Activated CD8-positive, alpha-beta memory T cell treated with anti-CD3 and anti-CD28 coated beads for 1 hour (primary cell): ENCODE measurements at places on chromosomes 2 and 18.

DNA sequence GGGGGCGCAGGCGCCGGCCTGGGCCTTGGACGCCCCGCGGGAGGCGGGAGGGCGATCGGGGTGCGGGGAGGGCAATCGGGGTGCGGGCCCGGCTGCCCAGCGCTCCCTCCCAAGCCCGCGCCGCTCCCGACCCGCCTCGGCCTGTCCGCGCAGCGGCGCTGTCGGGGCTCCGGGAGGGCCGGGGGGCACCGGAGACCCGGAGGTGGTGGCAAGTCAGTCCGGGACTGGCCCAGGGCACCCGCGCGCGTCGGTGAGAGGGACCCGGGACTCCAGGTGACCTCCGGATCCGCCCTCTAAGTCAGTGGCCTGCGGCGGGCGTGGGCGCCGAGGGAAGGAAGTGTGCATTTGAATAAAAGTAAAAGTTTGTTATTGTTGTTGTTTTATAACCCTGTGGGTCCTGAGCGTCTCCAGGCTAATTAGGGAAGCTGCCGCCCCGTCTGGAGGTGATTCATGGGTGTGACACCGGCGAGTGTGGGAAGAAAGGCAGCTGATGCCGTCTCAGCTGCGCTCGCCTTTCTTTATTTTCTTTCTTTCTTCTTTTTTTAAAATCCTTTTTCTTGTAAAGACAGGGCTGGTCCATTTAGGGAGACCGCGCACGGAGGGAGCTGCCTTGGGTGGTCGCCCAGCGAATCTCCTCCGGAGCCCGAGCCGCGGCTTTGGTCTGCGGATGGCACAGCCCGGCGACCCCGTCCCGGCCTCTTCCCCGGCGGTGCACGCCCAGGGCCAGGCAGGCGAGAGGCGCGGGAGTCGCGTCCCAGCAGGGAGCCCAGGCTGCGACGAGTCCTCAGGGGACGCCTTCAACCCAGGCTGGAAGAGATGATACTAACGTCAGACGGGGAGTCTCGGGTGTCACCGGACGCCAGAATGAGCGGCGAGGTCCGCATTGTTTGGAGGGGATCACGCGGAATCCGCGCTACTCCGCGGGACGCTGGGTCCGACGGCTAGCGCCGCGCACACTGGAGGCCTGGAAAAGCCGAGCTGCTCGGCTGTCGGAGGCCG, 627 bp upstream of the CRACDL start:
- no peak for DNase-seq

DNA sequence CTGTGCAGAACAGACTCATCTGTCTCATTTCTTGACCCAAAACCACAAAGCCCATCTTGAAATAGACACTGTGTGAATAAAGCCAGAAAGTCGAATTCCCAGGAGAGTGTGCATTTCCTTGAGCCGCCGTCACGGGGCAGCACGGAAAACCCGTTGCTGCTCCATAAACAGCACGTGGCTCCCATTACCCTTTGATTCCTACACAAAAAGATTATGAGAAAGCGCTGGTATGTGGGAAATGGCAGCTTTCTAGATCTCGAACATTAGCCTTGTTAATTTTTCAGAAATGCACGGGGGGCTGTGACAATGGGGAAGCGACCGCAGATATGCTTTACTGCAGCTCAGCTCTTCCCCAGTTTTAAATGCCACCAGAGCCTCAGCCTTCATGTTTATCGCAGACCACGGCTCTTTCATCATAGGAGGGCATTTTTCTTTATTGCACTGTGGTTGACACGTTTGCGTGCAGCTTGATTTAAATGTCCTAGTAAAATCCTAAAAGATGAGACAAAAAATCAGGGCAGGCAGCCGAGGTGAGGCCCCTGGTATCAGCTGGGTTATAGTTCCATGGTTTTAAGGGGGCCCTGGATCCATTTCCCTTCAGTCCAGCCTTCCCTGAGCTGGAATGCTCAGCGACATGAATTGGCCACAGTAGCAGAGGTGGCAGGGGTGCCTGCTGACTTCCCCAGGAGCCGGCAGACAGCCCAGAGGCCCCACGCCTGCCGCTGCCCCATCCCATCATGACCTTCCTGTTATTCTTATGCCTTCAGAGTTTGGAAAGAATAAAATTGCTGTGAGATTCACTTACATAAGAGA, 249.3 kb downstream of the NDUFA10 start:
- no peak for DNase-seq

GRCh38 chr18:77068321-77069312, 64.0 kb downstream of the MBP start:
- no peak for DNase-seq

DNA sequence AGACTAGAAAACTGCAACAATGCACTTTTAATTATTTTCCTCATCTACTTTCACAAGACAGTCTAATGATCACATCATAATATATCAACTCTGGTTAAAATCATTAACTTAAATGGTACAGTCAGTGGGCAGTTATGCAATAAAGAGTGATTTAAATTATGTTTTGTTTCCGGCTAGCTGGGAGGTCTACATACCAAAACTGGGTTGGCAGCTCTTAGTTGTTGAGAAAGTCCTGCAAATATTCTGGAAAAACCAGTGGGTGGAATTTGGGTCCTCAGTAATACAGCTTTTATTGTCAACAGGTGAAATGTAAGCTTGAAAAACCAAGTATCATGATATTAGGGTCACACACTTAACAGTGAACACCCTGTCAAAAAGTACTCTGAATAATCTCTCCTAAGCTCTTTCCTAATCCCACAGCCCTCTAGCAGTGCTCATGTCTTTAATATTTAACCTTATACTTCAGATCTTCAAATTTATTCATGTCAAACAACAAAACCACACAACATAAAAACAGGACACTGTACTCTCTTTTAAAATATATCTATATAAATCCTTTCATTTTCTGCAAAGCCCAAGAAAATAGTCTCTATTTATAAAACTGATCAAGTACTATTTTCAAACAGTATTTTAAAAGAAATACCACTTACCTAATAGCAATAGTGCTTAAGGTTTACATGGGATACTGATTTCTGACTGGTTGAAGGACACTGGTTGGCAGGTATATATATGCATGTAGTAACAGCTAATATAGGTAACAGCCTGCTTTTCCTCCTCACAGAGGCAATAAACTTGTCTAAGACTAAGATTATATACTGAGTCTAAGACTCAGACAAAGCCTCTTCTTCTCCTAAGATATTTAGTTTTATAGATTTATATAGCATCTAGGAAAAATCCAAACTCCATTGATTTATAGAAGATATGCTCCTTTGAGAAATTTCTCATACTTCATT, 103.8 kb downstream of the GAREM1 start:
- no peak for DNase-seq

GRCh38 chr18:79487183-79487800, 91.6 kb downstream of the NFATC1 start:
- DNase-seq, result no peak
